Activated naive CD4-positive, alpha-beta T cell treated with anti-CD3 and anti-CD28 coated beads, Interleukin-2, amount 50 U/mL, for 72 hours (primary cell): ENCODE measurements at places on chromosomes 7 and 10. TPM values are rescaled to one million over a fixed set of nuclear protein-coding genes. Genes with fewer than 3 reads are reported as not detected.

C7orf33 gene
- total RNA-seq = not detected

KCNIP2 gene
- 6.3 TPM for total RNA-seq

PTF1A gene
- not detected for total RNA-seq

KAZALD1 gene
- total RNA-seq = 0.60 TPM

INA gene
- total RNA-seq = 0.27 TPM

SUV39H2 gene
- 35.9 TPM for total RNA-seq

DLX6 gene
- total RNA-seq = not detected

GPR37 gene
- total RNA-seq = not detected

NUDCD3 gene
- total RNA-seq = 87.9 TPM

DNA sequence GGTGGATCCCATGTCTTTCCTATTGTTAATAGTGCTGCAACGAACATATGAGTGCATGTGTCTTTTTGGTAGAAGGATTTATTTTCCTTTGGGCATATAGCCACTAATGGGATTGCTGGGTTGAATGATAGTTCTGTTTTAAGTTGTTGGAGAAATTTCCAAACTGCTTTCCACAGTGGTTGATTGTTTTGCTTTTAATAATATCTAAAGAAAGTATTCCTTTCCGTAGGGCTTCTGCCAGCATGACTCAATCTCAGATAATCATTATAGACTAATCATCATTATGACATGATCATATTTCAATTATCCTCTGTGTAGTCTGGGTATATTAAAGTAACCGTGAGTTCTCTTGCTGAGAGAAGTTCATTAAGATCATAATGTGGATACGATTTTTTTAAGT is 110.2 kb upstream of the KMT2E start:
- no peak for DNase-seq

- no peak for DNase-seq
Observed at GRCh38 chr10:129939416-129940275, 24.4 kb downstream of the EBF3 start.

DNA sequence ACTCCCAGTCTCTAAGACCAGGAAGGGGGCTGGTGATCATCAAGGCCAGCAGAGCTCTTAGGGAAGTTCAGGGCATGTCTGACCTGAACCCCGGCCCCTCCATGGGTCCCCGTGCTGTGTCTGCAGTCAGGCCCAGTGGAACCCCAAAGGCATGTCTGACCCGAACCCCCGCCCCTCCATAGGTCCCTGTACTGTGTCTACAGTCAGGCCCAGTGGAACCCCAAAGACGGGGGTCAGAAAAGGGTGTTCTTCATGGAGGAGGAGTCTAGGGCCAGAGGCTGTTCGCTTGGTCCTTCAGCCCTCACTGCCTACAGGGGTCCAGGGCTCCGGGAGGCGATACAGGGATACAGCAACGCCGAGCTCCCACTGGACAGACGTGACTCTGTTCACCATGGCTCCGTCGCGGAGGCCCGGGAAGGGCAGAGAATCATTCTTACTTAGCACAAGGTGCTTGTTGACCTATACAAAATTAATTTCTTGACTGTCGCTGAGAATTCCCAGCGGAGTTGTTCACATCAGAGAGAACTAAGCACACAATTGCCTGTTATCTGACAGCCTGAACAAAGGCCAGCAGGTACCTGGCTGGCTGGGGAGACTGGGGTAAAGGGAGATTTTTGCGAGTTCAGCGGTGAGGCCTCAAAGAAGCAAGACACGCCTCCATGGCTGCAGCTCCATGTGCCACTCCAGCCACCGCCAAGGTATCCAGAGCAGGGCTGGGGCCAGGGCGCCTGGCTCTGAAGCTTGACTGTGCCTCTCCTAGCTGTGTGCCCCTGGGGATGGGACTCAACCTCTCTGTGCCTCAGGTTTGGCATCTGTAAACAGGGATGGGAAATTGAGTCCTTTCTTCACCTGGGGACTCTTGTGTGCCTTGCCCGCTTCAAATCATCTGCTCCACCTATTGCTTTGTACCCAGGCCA is 26.8 kb downstream of the EN2 start:
- DNase-seq = no peak

DNA sequence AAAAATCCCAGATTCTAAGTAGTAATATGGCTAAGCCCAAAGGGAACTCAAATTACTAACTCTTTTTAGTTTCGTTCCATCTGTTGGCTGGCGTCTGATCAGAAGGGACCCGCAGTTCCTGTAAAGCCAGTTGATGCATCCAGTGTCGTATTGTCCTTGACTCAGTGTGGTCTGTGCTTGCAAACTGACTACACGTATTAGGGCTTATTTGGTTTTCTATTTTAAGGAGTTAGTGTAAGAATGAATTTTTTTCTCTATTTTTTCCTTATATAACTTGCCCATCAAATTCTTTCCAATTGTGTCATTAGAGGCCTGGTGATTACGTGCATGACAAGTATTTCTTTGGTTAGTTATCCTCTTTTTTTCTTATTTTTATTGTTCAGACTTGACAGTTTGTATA is 9.7 kb downstream of the ABCA13 start:
- DNase-seq = no peak

GRCh38 chr7:122268101-122268500 is 36.4 kb downstream of the FEZF1 start:
- DNase-seq = no peak

GRCh38 chr7:44638611-44639557 is 32.5 kb downstream of the OGDH start:
- DNase-seq = peak; percentile 81

DNA sequence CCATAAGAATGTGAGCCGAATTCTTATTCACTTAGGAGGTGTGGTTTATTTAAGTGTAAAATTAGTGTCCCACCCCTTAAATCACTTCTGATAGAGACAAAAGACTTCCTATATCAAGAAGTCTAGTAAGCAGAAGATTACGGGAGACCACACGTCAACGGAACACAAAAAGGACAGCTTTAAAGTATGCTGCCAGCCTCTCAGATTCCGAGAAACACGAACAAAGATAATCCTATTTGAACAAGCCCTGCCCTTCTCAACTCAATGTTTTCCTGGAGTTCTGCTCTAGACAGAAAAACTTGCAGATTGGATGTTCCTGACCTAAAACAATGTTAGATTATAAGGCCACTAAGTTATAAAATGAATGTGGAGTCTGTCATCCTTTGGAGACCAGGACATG is 4.9 kb upstream of the MCU start:
- DNase-seq = no peak

DNA sequence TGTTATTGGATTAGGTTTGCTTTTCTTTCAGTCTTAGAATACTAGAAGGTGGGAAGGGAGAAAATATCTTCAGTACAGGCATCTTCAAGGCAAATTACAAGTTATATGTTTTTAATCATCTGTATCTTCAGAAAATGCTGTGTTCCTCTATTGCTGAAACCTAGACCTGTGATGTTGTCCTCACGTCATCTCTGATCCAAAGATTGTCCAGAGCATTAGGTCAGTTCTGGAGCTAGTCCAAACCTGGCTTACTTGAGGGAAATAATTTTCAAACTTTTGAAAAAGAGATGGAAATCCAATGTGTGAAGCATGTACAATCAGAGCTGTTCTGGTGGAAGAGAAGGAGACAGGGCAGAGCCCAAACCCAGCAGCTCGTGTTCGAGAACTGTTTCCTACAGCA is 217.3 kb downstream of the ZEB1 start:
- DNase-seq = no peak

GRCh38 chr10:17523917-17524316 is 69.5 kb upstream of the ST8SIA6 start:
- no peak for DNase-seq

DNA sequence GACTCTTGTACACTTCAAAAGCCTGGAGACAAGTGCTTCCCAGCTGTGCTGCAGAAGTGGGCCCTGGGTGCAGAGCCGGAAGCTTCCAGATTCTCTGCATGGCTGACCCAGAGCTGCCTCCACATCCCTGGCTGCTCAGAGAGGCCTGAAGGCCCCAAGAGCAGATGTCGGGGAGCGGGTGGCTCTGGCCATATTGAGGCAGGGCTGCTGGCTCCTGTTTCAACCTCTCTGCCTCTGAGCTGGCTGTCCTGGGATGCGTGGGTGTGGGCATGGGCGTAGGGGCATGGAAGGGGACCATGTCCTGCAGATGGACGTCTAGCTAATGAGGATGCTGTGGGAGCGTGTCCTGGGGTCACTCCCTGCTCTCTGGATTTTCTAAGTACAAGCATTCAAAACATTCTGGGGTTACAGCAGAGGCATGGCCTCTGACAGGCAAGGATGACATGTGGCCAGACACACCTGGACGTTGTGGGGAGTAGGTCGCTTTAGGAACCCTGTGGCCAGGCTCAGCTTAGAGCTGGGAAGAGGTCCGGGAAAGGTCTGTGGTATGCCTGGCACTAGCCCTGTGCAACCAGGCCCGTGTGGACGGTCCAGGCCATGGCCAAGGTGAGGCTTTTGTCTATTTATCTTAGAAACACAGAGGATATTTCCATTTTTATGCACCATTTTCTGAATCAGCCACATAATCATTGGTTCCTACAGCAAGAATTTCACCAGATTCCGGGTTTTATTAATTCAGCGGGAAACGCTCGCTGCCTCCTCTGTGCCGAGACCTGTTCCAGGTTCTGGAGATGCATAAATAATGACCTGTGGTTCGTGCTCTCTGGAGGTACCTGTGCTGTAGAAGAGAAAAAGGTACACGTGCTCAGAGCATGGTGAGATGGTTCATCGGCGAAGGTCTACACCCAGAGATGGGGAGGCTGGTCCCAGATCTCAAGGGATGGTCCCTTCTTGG is 361.1 kb downstream of the GLRX3 start:
- DNase-seq = no peak

DNA sequence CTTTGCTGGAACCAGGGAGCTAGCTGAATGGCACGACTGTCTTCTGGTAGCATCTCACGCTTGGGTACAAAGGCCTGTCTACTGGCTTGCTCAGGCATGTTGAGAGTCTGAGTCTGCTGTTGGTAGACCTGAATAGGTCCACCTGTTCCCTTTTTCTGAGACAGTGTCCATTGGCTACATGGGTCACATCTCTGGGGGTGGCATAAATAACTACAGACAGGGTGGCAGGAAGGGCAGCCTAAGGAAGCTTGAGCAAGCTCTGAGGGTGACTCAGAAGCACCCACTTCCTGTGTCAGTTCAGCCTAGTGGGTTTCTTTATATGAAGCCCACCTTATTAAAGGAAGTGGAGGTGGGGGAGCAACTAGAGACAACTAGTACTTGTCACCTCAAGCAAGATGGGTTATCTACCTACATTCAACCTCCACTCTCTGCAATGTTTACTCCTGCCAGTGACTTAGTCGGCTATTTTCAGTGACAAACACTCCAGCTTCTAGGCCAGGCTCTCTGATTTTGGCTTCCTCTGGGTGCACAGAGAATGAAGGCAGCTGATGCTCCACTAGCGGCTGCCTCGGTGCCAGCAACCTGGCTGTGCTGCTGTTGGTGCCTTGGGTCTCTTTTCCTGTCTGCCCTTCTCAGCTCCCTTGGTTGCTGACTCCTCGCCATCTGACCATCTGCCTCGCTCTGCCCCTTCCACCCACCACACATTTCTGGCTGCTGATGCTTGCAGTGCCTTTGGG is 5.7 kb upstream of the ZYX start:
- no peak for DNase-seq

DNA sequence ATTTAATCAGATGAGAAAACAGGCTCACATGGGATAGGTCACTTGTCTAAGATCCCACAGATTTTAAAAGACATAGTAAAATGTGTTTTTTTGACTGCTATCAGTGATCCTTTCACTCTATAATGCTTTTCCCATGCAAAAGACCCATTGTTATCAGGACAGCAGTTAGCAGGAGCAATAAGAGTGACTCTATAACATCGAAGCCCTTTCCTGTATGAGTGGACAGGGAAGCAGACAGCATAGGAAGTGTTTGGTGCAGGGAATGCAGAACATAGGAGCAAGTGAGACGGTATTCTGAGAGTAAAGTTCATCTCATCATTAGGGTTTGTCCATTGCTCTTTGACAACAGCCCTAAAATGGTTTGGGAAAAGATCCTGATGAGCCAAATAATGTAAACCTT is 68.5 kb downstream of the SLC25A13 start:
- no peak for DNase-seq

DNA sequence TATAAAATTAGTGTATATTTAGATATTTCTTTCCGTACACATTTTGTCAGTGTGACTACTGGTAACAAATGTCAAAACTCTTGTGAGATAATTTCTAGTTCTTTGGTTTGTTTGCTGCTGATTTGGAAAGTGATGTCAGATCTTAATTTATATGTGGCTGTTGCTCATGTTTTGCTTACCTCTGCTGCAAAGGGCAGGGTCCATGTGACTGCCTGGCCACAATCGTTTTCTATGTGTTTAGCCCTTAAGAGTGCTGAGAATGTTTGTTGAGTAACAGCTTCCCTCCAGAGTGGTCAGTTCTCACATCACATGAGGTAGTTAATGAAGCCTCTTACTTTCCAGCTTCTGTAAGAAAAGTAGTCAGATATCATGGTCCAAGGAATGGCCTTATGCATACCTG is 4.2 kb downstream of the NRBF2 start:
- DNase-seq = no peak

DNA sequence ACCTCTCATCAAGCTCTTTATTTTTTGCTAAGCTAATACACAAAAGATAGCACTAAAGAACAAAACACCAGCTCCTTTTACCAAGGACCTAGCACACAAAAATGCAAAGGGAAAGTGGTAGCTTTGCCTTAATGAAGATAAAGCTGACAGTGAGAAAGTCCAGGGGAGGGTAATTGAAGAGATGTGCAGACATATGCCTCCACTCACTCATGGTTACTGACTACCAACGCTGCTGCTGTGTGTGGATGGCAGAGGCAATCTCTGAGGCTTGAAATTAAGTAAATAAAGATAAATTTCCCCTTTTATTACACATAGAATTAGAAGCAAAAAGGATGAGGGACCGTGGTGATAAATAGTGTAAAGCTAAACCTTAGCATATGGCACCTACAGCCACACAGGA is 87.0 kb downstream of the HGF start:
- DNase-seq = no peak

GRCh38 chr10:98259606-98260315 is 8.2 kb downstream of the LOXL4 start:
- no peak for DNase-seq

DNA sequence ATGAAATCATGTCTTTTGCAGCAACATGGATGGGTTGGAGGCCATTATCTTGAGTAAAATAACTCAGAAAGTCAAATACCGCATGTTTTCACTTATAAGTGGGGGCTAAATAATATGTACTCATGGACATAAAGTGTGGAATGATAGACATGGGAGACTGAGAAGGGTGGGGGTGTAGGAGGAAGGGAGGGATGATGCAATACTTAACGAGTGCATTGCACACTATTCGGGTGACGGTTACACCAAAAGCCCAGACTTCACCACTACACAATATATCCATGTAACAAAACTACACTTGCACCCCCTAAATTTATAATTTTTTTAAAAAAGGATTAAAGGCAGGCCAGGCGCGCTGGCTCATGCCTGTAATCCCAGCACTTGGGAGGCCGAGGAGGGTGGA is 13.6 kb downstream of the LGI1 start:
- DNase-seq = no peak

- no peak for DNase-seq
Observed at GRCh38 chr7:17376595-17376994, 78.1 kb downstream of the AHR start.
